GM13976 (cell line): ENCODE measurements at places on chromosomes 13 and 19.

- DNase-seq: peak; percentile 77
Measured at GRCh38 chr19:55258476-55258827, 365 bp downstream of the PPP6R1 start.

DNA sequence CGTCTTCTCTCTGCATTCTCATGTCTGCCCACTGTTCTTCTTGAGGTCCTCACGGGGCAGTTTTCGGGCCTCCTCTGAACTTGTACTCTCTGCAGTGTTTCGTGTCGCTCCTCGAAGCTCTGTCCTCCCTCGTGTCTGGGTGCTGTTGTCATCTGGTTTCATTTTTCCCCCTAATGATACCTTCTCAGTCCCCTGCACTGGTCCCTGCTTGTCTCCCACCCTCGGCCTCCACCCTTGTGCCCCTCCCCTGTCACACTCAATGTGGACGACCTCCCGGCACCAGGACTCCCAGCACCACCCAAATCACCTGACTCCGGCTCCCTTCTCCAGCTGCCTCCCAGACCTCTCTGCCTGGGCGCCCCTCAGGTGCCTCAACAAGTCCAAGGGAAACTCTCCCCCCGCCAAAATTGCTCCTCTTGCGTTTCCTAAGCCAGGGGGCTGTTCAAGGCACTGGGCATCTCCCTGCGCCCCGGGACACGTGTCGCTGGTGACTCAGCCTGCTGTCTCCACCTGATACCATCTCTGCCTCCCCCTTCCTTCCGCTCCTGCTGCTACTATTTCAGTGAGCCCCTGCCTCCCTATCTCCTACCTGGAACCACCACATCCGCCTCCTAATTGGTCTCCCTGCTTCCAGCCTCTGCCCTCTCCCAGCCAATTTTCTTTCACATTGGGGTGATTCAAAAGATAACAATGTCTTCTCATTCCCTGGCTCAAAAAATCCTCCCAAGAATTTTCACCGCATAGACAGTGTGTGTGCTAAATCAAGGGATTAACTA lies 49.5 kb downstream of the RFX2 start:
- no peak for DNase-seq

DNA sequence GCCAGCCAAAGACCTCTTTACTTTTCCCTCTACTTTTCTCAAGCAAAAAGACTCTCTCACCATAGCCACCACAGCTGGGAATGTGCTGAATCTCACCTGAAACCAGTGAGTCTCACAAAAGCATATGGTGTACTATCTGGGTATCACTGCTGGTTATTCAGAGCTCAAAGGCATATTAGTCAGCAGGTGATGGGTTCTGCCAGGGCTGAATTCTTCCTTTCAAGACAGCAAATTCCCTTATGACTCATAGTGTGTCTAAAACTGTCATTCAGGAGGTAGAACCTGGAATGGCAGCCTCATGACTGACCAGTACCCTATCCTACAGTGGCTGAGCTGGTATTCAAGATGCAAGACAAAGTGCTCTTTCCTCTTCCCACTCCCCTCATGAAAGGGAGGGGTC lies 2859.1 kb downstream of the PCDH9 start:
- DNase-seq: no peak

DNA sequence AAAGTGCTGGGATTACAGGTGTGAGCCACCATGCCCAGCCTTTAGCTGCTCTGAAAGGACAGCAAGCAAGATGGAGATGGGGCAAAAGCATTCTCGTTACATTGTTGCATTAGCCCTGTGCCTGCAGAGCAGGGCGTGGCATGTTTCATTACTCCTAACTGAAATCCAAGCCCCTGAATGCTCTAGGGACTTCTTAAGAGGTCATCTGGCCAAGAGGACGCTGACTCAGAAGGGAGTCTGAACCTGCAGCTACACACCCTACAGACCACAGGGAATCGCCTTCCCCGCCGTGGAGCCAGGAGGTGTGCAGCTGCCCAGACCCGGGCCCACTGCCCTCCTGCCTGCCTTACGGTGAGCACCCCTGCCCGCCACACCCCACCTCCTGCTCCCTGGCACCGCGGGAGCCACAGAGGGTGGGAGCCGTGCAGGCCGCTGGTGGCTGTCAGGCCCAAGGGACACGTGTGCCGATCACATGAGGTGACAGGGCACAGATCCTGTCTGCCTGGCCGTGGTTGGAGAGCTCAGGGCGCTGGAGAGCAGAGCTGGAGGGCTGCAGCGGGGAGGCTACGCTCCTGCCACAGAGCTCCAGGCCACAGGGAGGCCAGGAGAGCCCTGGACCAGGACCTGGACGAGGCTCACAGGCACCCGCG lies 27.2 kb downstream of the ADPRHL1 start:
- DNase-seq: no peak

DNA sequence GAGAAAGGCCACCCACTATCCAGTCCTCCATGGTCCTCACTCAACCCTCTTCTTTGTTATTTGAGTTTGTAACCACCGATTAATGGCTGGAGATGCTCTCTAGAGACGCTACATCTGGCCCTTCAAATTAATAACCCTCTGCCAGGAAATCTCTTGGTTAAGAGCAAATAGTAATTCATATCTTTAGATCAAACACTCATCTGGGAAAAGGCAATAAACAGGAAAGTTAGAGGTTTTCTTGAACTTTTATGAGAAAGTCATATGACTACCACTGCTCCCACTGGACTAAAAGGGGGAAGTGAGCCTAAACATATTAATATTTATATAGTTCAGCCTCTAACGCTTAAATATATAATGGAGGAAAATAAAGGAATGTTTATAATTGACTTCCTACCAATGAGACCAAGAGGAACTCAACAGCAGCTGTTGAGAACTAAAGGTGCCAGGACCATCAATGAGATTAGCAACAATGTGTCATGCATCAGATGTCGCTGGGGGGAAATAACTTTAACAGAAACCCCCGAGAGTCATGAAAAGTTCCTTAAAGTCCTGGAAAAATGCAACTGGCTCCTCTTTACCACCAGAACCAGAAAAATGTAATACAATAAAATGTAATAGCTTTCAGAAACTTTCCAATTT lies 2.7 kb downstream of the TBC1D4 start:
- DNase-seq: no peak

- no peak for DNase-seq
Measured at GRCh38 chr13:41246969-41247680, 16.3 kb downstream of the MTRF1 start.

DNA sequence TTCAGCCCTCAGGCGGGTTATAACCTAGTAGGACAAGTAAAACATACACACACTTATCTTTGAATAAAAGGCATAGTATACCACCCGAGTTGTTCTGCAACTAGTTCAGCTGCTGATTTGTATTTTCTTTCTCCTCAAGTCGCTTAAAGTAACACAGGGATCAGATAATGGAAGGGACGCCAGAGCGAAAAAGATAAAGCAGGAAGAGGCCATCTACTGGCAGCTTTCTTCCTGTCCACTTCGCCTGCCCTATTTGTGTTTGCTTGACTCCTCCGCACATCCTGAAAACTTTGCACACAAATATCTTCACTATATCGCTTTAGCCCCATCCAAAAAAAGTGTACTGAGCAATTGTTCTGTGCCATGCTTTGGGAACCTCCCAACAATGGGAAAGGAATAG lies 238.0 kb upstream of the SOX21 start:
- DNase-seq: no peak

DNA sequence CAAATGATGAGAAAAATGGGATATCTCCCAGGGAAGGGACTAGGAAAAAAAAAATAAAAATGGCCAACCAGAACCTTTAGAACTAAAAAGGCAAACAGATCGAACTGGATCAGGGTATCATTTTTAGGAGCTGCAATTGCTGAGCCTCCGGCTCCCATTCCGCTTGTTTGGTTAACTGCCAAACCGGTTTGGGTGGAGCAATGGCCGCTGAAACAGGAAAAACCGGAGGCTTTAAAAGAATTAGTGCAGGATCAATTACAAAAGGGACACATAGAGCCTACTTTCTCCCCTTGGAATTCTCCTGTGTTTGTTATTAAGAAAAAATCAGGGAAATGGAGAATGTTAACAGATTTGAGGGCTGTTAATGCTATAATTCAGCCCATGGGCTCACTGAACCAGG lies 12.7 kb upstream of the ZNF443 start:
- DNase-seq: no peak

DNA sequence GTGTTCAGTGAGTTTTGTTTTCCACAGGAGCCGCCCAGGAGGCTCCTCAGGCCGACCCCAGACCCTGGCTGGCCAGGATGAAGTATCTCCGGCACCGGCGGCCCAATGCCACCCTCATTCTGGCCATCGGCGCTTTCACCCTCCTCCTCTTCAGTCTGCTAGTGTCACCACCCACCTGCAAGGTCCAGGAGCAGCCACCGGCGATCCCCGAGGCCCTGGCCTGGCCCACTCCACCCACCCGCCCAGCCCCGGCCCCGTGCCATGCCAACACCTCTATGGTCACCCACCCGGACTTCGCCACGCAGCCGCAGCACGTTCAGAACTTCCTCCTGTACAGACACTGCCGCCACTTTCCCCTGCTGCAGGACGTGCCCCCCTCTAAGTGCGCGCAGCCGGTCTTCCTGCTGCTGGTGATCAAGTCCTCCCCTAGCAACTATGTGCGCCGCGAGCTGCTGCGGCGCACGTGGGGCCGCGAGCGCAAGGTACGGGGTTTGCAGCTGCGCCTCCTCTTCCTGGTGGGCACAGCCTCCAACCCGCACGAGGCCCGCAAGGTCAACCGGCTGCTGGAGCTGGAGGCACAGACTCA lies 12.9 kb downstream of the B3GNT3 start:
- DNase-seq: no peak

GRCh38 chr19:18208098-18208951 lies 4.5 kb upstream of the RAB3A start:
- peak; percentile 74 for DNase-seq

GRCh38 chr19:24069905-24070657 lies 16.9 kb upstream of the ZNF254 start:
- DNase-seq: no peak

GRCh38 chr19:32208060-32208459 lies 137.3 kb upstream of the ZNF507 start:
- DNase-seq: no peak

DNA sequence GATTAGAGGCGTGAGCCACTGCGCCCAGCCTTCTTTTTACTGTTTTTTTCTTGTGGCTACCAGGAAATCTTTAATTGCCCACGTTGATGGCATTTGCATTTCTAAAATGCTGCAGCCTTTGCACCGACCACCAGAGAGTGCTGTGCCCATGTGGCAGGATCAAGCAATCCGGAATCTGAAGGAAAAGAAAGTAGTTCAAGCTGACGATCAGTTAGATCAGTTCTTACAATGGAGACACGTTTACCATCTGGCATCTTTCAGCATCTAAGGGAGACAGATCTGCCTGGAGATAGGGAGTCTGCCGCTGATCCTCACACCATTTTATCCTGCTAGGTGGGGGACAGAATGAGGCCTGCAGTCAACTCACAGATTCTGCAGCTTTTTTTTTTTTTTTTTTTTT lies 19.9 kb downstream of the TINCR start:
- peak; percentile 68 for DNase-seq

DNA sequence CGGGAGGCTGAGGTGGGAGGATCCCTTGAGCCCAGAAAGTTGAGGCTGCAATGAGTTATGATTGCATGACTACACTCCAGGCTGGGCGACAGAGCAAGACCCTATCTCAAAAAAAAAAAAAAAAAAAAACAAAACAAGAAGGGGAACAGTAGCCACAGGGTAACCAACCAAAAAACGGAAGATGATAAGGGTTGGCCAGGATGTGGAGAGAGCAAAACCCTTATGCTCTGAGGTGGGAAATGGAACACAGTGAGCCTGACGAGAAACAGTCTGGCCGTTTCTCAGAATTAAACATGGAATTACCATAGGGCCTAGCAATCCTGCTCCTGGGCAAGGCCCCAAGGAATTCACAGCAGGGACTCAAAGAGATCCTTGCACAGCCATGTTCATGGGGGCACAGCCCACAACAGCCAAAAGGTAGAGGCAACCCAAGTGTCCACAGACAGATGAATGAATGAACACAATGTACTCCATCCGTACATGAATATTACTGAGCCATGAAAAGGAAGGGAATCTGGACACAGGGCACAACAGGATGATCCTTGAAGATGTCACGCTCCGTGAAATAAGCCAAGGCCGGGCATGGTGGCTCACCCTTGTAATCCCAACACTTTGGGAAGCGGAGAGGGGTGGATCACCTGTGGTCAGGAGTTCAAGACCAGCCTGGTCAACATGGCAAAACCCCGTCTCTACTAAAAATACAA lies 11.3 kb downstream of the NMRK2 start:
- DNase-seq: no peak

GRCh38 chr13:41706152-41706551 lies 248.8 kb downstream of the RGCC start:
- no peak for DNase-seq

GRCh38 chr19:45815481-45816216 lies 541 bp upstream of the RSPH6A start:
- DNase-seq: no peak

DNA sequence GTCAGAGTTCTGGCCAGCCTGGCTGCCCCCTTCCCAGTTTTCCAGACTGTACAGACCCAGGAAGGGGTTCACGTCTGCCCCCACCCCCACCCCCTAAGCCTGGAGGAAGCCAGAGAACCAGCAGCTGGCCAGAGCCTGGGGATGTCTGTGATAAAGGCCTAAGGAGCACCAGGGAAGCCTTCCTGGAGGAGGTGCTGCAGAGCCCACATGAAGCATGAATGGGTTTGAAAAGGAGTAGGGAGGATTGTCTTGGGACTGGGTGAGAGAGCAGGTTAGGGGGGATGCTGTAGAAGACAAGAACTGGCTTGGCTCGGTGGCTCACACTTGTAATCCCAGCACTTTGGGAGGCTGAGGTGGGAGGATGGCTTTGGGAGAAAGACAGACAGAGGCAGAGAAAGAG lies 5.8 kb downstream of the SHKBP1 start:
- no peak for DNase-seq

DNA sequence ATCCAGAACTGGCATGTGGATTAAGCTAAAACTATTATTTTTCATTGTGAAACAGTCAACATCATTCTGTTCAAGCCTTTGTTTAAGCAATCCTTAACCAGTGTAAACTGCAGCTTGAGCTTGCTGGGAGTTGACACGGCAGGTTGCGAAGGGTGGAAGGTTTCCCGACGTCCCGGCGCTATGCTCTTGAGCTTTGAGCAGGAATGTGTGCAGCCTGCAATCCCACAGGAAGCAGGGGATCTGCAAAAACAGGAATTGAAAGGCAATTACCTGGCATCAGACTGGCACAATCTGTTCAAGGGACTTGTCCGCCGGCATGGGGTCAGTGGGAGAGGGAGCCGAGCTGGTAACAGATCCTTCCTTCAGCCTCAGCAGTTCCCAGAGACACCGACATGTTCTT lies 586.7 kb upstream of the SGCG start:
- no peak for DNase-seq
